ENCODE measurements at places on chromosomes 2 and 18.
A peak's percentile ranks its signal among the peaks of the same experiment; 100 is the strongest.

GRCh38 chr2:42076357-42077225 lies 28.8 kb downstream of the PKDCC start:
- no peak for DNase-seq

GRCh38 chr2:179024445-179024844 lies 25.5 kb downstream of the CCDC141 start:
- no peak for DNase-seq

GRCh38 chr2:230865307-230865765 lies 594 bp downstream of the ITM2C start:
- DNase-seq: no peak

DNA sequence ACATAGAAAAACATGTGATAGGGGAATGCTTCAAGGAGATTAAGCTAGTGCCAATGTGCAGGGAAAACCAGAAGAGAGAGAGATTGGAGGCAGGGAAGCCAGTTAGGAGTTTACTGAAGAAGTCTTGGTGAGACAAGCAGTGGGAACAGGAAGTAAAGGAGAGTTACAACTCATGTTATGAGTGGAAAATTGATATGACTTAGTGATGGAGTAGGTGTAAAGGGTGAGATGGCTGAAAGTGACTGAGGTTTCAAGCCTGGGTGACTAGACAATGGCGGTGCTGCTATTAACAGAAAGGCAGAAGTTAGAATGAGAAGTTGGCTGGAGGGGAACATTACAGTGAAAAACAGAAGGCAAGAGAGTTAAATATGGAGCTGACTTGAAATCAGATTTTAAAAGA lies 16.5 kb downstream of the DOK1 start:
- no peak for DNase-seq

DNA sequence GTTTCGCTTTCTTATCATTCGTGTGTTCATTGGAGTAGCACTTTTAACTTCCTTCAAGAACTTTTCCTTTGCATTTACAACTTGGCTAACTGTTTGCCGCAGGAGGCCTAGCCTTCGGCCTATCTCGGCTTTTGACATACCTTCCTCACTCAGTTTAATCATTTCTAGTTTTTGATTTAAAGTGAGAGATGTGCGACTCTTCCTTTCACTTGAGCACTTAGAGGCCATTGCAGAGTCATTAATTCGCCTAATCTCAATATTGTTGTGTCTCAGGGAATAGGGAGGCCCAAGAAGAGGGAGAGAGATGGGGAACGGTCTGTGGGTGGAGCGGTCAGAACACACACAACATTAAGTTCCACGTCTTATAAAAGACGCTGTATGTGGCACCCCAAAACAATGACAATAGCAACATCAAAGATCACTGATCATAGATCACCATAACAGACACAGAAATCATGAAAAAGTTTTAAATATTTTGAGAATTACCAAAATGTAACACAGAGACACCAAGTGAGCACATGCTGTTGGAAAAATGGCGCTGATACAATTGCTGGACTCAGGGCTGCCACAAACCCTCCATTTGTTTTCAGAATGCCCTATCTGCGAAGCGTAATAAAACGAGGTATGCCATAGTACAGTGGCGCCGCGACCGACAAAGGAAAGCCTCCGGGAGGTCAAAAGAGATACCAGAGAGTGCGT lies 553 bp downstream of the TIGD1 start:
- DNase-seq: no peak

DNA sequence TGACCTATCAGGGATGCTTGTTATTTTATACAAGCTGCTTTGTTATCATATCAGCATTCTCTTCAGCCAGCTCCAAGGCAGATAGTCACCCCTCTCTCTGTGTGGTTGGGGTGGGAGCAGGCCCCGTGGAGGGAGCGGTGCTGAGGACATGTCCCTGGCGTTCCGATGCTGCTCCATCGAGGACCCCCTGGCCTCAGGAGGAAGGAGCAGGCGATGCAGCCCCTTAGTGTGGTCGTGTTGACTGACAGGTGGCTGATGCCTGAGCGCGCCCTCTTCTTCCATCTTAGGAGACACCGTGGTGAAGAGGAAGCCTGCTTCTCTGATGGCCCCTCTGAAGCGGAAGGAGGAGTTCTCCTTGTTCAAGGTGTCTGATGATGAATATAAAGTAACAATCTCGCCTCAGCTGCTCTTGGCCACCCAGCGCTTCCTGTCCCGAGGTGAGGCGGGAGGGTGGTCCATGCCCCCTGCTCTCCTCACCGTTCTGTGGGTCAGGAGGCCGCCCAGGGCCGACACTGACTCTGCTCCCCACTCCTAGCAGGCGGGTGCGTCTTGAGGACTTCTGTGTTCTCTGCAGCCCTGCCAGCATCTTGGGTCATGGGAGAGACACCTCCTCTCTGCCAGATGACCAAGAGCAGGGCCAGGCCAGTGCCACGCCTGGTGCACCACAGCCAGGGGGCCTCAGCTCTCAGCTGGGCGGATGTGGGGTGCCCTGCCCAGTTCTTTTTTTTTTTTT lies 10.6 kb downstream of the CNNM3 start:
- DNase-seq: no peak

DNA sequence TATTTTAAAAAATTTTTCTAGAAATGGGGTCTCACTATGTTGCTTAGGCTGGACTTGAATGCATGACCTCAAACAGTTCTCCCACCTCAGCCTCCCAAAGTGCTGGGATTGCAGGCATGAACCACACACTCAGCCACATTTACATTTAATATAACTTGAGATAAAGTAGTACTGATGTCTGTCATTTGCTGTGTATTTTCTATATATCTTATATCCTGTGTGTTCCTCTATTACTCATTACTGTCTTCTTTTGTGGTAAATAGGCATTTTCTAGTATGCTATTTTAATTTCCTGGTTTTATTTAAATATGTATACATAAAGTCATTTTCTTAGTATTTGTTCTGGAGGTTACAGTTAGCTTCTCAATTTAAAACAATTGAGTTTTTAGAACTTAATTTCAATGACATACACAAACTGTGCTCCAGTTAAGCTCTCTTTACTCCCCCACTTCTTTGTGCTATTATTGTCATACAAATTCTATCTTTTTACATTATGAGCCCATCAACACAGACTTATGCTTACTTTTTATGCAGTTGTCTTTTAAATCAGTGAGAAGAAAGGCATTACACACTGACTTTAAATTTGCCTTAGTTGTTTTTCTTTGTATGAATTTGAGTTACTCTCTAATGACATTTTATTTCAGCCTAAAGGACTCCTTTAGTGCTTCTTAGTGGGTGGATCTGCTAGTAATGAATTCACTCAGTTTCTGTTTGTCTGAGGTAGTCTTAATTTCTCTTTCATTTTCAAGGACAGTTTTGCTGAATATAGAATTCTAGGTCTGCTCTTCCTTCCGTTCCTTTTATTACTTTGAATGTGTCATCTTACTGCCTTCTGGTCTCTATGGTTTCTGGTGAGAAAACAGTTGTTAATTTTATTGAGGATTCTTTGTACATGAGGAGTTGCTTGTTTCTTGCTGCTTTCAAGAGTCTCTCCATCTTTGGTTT lies 6.2 kb upstream of the INPP4A start:
- DNase-seq: no peak

GRCh38 chr2:200863782-200864175 lies 679 bp downstream of the CLK1 start:
- no peak for DNase-seq

DNA sequence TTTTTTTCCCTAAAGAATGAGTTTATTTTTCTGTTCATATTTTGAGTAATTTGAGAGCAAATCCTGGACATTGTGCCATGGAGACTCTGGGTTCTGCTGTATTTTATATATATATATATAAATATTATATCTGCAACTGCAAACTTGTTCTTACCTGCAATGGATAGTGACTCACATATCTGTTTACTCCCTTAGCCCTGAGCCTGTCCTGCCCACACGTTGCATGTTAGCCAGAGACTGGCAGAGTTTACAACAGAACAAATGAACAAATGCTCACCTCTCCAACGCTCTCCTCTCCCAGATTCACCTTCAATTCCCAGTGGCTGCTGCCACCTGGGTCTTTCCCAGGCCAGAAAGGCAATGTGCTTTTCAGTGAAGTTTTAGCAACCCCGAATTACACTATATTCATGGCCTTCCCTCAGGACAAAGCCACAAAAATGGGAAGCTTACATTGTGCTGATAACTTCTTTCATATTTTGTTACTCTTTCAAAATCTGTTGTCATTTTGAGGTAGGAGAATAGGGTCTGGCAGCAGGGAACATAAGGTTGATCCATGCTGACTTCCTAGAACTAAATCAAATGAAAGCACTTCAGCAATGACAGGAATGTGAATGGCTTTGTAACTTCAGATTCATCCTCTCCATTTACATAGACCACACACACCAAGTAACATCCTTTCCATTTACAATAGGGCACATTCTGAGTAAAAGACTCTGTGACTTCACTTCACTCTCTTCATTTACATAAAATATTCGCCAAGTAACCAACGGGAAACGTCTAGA lies 105.4 kb upstream of the FAM110C start:
- no peak for DNase-seq

DNA sequence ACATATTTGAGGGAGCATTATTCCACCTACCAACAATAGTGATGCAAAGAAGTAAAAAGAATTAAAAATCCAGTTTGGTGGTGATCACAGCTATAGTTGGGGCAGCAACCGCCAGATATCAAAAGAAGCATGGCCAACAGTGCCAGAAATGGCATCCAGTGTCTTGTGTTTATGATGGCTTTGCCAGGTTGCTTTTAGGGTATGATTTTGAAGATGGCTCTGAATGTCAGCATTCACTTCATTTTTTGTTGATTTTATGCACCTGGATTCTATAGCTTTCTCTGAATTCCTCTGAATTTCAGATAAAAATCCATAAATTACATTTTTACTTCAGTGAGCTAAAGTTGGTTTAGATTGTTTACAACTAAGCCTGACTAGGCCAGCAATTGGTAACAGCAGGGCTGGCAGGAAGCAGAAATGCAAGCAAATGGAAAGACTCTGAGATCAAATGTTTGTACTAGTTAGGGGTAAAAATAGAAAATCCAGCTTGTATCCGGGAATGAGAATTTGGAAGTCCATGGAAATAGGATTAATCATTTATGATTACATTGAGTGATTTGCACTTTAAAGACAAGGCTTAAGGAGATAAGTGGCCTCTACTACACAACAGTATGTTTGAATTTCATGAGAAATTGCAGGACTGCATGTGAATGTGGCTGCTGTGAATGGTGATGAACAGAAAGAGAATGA lies 40.4 kb downstream of the COL3A1 start:
- DNase-seq: no peak

- peak; percentile 40 for DNase-seq
These were observed 32.1 kb downstream of the ASAP2 start for GRCh38 chr2:9238591-9239326.

- no peak for DNase-seq
These were observed 136.5 kb downstream of the ZNF236 start for GRCh38 chr18:76958692-76959341.

GRCh38 chr2:36380624-36381481 lies 25.3 kb downstream of the CRIM1 start:
- DNase-seq: no peak

DNA sequence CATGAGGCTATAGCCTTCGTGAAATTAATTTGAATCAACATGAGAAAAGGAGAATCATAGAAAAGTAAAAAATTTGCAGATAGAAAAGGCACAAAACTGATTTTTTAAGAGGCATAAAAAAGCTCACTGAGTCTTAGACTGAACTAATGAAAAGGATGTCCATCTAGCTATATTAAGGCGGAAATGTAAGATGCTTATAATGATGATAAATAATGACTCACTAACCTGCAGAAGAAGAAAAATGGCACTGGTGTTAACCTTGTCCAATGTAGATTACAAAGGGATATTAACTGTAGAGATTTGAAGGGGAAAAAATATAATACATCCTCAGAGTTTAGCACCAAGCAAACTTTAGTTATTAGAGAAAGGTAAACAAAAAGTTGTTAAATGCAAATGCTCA lies 1098.0 kb upstream of the DDX18 start:
- no peak for DNase-seq

- no peak for DNase-seq
These were observed 20.2 kb downstream of the CACNB4 start for GRCh38 chr2:152078662-152079061.

GRCh38 chr2:102060047-102060446 lies 68.3 kb downstream of the IL1R2 start:
- no peak for DNase-seq

DNA sequence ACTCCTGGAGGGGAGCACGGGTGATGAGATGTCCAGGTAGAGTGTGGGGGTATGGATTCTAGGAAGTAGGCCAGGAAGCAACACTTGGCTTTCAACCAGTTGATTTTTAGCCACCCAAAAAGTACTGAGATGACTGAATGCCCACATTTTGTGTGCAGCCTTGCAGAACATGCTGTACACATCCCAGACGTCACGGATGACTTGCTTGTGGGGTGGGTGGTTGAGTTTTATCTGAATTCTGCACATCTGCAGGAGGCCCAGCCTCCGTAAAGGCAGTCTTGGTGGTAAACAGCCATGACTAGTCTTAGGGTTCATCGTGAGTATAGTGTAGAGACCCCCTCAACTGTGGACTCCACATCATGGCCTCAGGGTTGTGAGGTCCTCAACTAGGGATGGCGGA lies 53.3 kb upstream of the CCDC195 start:
- DNase-seq: no peak

DNA sequence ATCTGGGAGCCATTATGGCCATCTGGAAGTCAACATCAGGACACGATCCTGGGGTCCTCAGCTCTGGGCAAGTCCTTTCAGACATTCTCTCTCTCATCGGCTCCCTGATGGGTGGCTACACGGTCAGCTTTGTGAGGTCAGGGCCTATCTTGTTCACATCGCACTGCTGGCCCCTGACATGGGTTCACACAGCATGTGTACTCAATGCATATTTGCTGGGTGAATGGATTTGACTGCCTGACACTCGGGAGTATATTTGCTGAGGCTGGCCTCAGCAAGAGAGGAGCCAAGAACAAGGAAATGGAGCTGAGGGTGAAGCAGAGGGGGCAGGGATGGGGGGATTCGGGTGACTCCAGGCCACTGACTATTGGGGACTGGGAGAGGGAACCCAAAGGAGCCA lies 50.5 kb downstream of the SLC4A5 start:
- no peak for DNase-seq

- DNase-seq: no peak
These were observed 640.2 kb downstream of the STK39 start for GRCh38 chr2:167607211-167607610.

DNA sequence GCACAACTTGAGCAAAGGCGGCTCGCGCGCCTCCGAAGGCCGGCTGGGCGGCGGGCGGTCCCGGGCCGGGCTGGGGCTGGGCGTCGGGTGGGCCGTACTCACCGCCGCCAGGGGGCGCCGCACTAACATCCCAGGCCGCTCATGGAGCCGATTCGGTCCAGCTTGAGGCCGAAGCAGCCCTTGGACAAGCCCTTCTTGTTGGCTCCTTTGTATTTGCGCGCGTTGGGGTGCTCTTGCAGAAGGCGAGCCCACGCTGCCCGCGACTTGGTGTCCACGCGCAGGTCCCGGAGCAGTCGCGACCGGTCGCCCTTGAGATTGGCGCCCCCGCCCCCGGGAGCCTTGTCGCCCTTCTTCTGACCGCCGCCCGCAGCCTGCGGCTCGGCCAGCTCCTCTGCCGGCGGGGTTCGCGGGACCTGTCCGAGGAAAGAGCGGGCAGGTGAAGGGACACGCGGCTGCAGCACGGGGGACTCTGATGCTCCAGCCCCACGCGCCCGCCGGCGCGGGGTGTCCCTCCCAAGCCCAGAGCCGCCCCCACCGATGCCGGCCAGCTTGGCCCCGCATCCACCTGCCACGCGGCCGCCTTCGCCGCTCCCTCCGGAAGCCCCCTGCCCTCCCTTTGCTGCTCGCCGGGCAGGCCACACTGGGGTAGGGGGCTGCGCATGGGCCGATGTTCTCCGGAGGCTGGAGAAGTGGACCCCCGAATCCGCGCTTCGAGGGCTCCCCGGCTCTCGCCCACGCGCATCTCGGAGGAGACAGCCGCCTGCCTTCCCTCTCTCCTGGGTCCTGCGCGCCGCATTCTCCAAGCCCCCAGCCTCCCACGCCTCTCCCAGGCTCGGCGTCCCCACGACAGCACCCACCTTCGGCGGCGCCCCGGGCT lies 655 bp downstream of the NPPC start:
- peak; percentile 84 for DNase-seq
